ENCODE measurements at places on chromosomes 11 and 22.

GRCh38 chr11:34616830-34617504 is 3.9 kb upstream of the EHF start:
- no peak for DNase-seq

GRCh38 chr11:99501655-99502054 is 480.9 kb downstream of the CNTN5 start:
- DNase-seq, result no peak

- DNase-seq, result no peak
Measured at GRCh38 chr11:67415501-67416304, at the start of gene CARNS1. Gene CARNS1 (plus strand): TSS chr11:67415678. CDS start chr11:67416200, 522 bp downstream.

- DNase-seq, result no peak
Measured at GRCh38 chr11:63240098-63240497, 3.3 kb downstream of the SLC22A25 start.

- DNase-seq, result no peak
Measured at GRCh38 chr22:44680481-44680894, 21.5 kb upstream of the PRR5 start.

- no peak for DNase-seq
Measured at GRCh38 chr11:130391711-130392110, 36.7 kb downstream of the ADAMTS8 start.

- no peak for DNase-seq
Measured at GRCh38 chr22:42924436-42924835, 67.4 kb upstream of the ARFGAP3 start.

GRCh38 chr11:97332271-97332670 is 942.5 kb downstream of the JRKL start:
- no peak for DNase-seq

DNA sequence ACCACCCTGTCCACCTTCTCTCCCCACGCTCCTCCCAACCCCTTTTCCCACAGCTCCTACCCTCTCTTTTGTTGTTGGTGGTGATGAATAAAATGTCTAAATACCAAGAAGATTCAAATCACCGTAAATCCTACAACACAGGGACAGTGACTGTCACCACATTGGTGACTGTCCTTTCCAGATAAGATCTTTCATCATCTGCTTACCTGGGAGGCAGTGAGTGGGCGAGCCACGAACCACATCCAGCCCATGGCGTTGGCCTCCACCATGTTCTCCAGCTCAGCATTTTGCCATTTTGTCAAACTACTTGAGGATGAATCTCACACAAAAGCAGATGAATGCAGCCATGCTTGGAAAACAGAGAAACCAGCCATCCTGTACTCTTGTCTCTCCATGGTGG is 6.7 kb upstream of the CYTH4 start:
- no peak for DNase-seq

GRCh38 chr11:720642-721246 is 14.7 kb downstream of the EPS8L2 start:
- no peak for DNase-seq

DNA sequence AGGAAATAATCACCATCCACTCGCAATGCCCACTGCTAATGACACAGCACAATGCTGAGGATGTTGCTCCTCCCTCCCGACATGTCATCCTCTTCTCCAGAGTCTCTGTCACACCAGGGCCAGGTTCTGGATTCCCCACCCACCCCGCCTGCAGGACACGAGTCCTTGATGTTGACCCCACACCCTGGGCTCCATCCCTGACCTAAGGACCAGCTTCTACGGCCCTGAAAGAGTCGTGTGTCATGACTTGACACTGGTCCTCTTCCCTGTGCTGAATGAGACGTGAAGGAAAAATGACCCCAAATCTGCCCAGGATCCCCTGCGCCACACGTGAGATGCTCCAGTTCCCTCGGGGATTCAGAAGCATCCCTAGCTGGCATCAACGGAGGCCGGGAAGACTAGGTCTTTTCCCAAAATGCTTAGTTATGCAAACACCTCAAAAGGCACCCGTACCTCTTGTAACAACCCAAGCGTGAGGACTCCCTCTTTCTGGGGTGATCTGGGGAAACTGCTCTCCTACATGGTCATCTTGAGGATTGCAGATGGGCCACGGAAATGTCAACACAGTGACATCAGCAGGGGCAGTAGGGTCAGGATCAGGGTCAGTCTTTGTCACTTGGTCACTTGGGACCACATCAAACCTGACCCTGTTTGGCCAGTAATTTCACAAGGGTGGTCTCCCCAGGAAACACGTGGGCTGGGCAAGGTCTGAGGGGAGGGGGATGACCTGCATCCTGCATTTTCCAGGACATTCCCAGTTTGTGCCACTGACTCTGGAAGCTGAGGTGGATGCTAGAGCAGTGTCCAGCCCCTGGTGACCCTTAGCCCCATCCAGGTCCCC is 42.0 kb downstream of the IGLL5 start:
- DNase-seq, result no peak

DNA sequence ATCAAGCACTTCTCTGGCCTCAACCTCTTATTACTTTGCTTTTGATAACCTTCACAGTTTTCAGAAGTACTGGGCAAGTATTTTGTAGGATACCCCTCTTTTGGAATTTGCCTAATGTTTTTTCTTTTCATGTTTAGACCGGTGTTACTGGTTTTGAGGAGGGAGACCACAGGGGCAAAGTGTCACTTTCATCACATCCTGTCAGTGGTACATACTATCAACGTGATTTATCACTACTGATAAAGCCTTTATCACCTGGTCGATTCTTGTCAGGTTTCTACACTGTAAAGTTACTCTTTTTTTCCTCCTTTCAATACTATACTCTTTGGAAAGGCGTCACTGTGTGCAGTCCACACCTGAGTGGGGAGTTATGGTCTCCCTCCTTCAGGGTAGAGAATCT is 26.7 kb downstream of the QSER1 start:
- no peak for DNase-seq

- no peak for DNase-seq
Measured at GRCh38 chr11:74672332-74672955, 58.8 kb downstream of the CHRDL2 start.

Measured in kidney epithelial cell (primary cell).